ENCODE measurements at places on chromosomes 5 and 9.

GRCh38 chr9:96554801-96555566 is 64.7 kb downstream of the CDC14B start:
- DNase-seq: no peak

DNA sequence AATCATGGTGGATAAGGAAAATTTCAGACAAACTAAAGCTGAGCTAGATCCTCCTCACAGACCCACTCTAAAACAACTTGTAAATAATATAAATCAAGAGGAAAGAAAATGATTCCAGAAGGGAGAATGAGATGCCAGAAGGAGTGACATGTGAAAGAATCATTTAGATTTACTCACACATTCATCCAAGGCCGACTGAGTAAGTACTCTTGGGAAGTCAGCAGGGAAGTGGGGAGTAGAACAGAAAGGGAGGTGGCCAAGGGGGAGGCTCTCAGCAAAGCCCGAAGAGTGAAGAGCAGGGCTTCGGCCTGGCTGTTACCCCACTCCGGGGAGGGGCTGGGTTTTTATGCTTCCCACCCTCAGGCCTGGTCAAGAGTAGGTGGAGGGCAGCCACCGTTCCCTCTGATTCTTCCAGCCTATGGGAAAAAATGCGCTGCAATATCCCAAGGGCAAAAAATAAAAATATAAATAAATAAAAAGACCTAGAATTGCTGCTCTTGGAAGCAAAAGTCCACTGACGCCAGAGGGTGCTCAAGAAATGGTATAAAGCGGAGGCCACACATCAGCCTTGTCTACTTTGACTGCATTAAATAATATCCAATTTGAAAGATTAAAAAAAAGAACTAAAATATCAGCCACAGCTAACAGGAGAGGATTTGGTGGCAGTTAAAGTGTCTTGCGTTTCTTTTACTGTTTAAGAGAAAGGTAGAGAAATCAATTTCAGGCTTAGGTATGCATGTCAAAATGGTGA is 110.2 kb upstream of the COL5A1 start:
- no peak for DNase-seq

- no peak for DNase-seq
Measured at GRCh38 chr9:28092981-28093936, 520.0 kb upstream of the C9orf72 start.

- no peak for DNase-seq
Measured at GRCh38 chr5:111379391-111379816, 132.9 kb downstream of the STARD4 start.

- peak; percentile 57 for DNase-seq
Measured at GRCh38 chr5:38533286-38534155, 22.9 kb downstream of the LIFR start.

- DNase-seq: no peak
Measured at GRCh38 chr9:37148181-37148580, 27.8 kb downstream of the ZCCHC7 start.

DNA sequence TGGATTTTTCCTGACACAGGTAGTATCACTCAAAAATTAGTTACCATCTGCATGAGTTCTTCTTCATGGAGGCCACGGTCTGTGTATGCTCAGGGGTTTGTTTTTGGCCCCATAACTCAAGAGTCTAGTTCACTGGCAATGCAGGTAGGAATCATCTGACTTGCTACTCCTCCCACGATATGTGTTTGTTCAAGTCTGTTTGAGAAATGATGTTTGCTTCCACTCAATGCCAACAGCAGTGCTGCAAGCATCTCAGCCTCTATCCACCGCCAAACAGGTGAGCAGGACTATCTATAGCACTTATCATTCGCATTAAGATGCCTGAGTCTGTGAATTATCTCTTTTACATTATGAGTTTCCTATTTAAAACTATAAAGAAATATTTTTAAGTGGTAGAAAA is 264.8 kb upstream of the PTGER4 start:
- DNase-seq: peak; percentile 16

- no peak for DNase-seq
Measured at GRCh38 chr9:133886563-133887501, 105.3 kb downstream of the VAV2 start.

- no peak for DNase-seq
Measured at GRCh38 chr9:23006127-23006526, 559.5 kb downstream of the DMRTA1 start.
